ENCODE measurements at places on chromosomes 5 and 9.

DNA sequence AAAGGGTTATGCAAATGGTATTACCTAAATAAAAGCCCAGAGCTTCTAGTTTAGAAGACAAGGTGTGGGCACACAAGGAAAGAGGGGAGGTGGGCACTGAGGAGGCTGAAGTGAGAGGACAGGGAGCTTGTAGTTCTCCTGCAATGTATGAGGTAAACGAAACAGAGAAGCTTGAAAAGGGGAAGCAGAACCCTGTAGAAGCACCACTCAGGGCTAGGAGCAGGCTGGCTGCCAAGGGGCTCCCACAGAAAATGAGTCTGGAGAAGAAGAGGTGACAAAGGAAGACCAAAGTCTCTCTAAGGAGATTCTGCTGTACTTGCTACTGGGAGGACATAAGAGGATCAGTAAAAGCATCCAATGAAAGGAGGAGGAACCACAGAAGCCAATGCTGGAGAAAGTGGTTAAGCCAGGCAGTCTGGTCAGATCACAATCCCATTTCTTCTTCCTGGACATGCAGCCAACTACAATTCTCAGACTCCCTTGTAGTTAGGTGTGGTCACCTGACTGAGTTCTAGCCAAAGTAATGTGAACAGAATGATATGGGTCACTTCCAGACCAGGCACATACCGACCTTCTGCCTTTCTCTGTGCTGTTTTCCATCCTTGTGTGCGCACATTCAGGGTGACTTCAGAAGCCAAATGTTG is 174.5 kb upstream of the MAP3K1 start:
- DNase-seq: no peak

GRCh38 chr9:81445331-81445921 is 243.9 kb downstream of the TLE1 start:
- DNase-seq: no peak

GRCh38 chr9:91303741-91304415 is 57.8 kb downstream of the AUH start:
- no peak for DNase-seq

GRCh38 chr9:16368237-16369087 is 502.0 kb downstream of the BNC2 start:
- DNase-seq: no peak

- DNase-seq: no peak
Measured at GRCh38 chr5:98372351-98372750, 401.1 kb upstream of the RGMB start.

DNA sequence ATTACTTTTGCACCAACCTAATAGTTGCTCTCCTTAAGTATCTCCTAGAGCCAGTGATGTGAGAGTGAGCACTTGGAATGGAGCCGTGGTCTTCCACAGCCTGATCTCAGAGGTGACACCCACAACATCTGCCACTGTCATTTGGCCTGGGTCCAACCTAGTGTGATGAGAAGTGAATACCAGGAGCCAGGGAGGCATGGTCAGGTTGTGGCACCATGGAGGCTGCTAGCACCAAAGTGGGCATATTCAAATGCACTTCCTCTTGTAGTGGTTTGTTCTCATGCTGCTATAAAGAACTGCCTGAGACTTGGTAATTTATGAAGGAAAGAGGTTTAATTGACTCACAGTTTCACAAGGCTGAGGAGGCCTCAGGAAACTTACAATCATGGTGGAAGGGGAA is 22.6 kb upstream of the CEP72 start:
- no peak for DNase-seq

DNA sequence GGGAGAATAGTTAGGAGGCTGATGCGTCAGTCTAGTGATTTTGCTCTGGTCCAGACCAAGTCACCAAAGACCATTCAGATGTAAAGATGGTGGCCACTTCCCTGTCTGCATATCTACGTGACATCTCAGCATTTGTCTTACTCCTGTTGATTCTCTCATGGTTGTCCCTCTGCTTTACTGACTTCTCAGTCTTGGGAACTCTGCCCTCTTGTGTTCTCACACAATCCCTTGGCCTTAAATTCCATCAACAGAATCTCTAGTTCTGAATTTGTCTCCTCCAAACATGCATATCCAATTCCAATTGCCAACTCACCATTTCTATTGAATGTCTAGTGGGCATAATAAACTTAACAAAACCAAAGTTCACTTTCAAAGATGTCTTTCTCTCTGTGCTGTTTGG is 147.8 kb downstream of the SLC24A2 start:
- DNase-seq: no peak

DNA sequence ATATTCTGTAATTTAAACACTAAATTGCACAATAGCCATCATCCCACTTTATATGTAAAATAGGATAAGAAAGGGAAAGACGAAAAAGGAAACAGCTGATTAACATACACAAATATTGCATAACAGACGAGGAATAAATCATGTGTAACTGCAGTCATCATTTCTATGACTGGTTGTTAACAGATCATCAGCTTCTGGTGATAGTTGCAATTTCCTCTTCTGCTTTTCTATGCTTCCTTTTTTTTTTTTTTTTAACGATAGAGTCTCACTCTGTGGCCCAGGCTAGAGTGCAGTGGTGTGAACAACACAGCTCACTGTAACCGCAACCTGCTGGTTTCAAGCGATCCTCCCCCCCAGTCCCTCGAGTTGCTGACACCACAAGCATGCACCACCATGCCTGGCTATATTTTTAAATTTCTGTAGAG is 22.5 kb upstream of the JAKMIP2 start:
- DNase-seq: no peak

GRCh38 chr5:32833127-32833526 is 122.0 kb downstream of the NPR3 start:
- DNase-seq: no peak

- no peak for DNase-seq
Measured at GRCh38 chr9:130410443-130410842, 34.3 kb upstream of the ASS1 start.

DNA sequence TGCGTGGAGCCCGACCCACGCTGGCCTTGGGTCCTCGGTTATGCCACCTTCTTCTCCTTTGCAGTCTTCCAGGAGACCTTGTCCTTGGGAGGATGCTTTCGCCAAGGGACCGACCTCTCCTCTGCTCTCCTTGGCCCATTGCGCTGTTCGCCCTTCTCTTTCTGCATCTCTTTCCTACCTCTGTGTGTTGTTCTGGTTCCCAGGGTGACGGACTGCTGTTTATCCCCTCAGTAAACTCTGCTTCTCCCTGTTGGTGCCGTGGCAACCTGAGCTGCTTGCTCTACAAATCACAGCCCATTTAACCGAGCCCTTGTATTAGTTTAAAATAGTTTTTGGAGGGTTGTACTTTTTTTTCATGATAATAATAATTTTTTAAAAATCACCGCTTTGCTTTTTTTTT is 97.9 kb downstream of the DAPK1 start:
- DNase-seq: no peak

DNA sequence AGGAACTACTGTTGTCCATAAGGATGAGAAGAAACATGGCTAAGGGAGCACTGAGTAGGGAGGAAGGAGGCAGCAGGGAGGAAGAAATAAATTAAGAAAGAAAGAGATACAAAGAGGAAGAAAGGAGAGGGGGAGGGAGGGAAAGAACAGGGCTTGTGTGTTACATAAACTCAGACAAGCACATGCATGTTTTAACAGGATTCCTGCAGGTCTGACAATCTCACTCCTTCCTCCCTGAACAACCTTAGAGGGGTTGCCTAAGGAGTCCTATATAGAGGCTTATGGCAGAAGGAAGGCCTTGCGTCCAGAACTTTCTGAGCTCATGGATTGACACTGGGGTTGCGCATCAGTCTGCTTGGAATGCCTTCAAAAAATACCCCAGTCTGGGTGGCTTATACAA is 4.2 kb upstream of the KCNIP1 start:
- DNase-seq: no peak

DNA sequence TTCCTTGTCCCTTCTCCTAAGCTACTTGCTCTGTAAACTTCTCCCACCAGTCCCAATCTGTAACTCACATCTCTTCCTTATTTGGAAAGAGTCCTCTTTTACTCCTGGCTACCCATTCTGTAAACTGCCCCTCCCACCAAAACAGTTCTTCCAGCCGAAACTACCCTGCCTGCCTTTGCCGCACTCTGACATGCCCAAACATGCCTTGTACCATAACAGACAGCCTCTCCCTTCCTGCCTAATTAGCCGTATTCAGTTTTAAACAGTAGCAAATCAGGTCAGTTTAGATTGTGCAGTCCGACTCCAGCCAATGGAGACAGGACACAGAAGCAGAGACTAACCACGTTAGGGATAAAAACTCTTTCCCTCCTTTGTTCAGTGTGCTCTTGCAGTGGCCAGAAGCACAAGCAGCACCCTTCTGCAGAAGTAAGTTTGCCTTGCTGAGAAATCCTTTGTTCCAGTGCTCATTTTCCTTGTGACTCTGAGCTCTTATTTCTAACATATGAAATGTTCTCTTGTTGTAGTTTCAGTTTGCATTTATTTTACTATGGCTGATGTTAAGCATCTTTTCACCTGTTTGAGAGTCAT is 5.4 kb upstream of the GLT6D1 start:
- no peak for DNase-seq

- DNase-seq: no peak
Measured at GRCh38 chr9:128275198-128276007, at the start of gene GOLGA2. TSS of gene GOLGA2 (minus strand) at chr9:128276007. CDS start at chr9:128275976, 31 bp downstream.

DNA sequence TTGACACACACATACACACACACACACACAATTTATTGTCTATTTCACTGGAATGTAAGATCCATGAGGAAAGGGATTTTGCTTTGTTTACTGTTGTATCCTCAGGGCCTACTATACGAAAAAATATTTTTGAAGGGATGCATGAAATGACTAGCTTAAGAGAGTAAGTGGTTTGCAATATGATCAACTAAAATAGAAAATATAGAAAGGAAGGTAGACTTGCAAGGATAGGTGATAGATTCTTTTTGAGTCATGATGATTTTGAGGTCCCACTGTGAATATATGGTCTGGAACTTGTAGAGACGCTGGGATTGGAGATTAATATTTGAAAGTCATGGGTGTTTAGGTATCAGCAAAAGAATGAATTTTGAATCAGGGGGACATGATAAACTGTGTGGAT is 28.9 kb upstream of the OTULIN start:
- DNase-seq: no peak

DNA sequence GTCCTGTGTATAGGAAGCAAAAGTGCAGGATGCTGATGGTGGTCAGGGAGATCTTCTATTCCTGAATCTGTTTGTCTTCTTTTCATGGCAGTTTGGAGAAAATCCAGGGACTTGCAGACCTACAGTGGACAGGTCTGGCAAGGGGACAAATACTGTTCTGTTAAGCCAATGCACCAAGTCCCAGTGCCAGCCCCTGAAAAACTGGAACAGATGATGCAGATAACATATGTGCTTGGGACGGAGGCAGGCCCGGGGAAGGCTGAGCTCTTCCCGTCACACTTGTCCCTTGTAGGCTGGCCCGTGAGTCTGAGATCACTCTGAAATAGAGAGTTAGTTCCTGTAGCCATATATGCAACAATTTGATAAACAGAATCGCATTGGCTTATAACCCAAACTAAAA is 265.7 kb downstream of the MTRR start:
- DNase-seq: no peak

GRCh38 chr5:154242964-154243376 is 52.4 kb downstream of the GALNT10 start:
- no peak for DNase-seq

DNA sequence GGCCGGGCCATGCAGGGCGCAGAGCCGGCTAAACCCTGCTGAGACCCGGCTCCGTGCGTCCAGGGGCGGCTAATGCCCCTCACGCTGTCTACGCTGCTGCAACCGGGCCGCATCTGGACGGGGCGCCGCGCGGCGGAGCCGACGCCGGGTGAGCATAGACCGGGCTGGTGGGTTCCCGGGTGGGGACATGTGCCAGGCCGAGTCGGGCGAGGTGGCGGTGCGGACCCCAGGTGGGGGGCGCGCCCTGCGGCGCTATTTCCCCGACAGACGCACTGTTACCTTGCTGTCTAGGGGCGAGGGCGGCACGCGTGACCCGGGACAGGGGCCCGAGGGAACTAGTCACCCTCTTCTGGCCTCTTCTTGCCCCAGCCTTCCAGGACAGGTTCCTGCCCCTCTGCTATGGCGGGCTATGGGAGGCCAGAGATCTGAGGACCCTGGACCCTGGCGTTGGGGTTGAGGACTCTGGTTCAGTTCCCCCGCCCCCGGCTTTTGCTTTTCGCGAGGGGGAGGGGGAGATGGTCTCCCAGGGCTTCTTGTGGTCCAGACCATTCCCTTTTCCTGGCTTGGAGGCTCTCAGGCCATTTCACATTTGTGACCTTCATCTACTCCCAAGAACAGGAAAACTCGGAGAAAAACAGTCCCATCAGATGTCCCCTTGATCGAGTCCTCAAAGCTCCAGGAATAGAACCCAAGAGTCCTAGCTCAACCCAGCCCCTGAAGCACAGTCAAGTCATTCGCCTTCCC is 536 bp downstream of the SLC27A4 start:
- no peak for DNase-seq

- DNase-seq: no peak
Measured at GRCh38 chr5:41835645-41836044, 34.6 kb downstream of the OXCT1 start.

- DNase-seq: no peak
Measured at GRCh38 chr9:71004196-71004595, 117.2 kb downstream of the TRPM3 start.

DNA sequence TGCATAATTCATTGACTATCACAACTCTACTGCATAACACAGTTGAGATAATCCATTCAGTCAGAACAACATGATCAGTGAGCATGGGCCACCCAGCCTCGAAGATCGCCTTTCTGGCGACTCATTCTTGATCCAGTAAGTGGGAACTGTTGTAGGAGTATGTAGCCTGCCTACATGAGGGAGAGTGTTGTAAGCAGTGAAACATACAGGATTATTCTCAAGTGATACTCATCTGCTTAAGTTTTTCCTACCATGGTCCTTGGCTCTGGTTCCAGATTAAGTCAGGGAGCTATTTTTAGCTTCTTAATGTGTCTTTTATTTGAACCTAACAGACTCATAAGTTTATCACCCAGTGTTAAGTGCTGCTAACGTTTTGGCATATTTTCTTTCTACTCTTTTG is 44.0 kb downstream of the TNPO1 start:
- no peak for DNase-seq

DNA sequence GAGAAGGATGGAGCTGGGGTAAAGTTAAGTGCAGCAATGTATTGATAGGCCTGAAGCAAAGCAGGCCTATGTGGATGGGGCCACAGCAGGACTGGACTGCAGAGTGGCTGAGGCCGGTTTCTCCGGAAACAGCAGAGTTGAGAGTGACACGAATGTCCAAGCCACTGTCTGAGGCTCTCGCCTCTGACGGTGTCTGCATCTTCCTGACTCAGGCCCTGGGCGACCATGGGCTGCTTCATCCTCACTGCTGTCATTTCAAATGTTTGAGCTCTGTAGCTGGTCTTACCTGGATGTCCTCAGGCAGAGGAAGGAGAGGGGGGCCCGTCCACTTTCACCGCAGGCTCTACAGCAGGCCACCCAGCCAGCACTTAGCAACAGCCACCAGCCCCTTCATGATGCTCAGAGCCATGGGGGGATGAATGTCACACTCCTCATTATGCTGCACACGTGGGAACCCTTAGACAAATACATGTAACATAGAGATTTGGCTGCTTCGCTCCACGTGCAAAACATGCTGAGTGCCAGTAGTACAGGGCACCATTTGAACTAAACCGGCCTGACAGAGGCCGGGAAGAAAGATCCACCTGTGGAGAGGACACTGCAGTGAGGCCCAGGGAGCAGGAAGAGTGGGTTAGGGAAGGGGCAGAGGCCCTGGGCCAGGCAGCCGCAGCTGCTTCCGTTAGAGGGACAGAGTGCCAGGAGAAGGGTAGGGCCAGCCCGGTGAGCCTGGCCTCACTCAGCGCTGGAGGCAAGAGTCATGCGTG is 31.7 kb upstream of the NXNL2 start:
- no peak for DNase-seq

All from activated CD8-positive, alpha-beta memory T cell treated with anti-CD3 and anti-CD28 coated beads for 1 hour (primary cell).